Osteocyte (in vitro differentiated cells): ENCODE measurements at places on chromosomes 2 and 18. TPM values are rescaled to one million over a fixed set of nuclear protein-coding genes. Genes with fewer than 3 reads are reported as not detected.

DNA sequence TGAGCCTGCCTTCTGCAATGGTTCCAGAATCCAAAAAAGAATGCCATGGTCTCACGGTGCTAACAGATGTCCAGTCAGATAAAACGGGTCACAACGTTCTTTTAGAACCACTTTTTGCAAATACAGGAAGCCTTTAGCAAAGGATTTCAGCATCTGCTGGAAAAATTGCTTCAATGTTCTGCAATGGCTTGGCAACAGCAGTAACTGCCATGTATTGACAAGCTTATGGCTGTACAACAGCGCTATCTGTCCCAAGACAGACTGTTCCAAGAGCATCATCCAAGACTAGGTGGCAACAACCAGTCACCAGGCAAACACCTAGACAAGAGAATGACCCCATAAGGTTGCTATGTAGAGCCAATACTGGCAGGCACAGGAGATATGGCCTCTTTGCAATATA lies 37.6 kb upstream of the RIOK3 start:
- no peak overlapping the region for H3K27ac ChIP-seq
- H3K4me3 ChIP-seq = no peak overlapping the region
- no peak for DNase-seq
- H3K4me1 ChIP-seq = peaks cover 4% of the 10 kb centered on the region

- H3K36me3 ChIP-seq = no peaks in the 10 kb centered on the region
- no peak overlapping the region for H3K27ac ChIP-seq
- no peak overlapping the region for H3K4me3 ChIP-seq
- H3K27me3 ChIP-seq = peaks cover 25% of the 10 kb centered on the region
- peak; percentile 49 for DNase-seq
Observed at GRCh38 chr2:71891155-71891554, 256.5 kb downstream of the CYP26B1 start.

Gene KATNAL2
- 7.1 and 7.9 TPM in 2 replicates for total RNA-seq

Gene SNRPD1
- total RNA-seq = 36.2 and 37.7 TPM in 2 replicates

DNA sequence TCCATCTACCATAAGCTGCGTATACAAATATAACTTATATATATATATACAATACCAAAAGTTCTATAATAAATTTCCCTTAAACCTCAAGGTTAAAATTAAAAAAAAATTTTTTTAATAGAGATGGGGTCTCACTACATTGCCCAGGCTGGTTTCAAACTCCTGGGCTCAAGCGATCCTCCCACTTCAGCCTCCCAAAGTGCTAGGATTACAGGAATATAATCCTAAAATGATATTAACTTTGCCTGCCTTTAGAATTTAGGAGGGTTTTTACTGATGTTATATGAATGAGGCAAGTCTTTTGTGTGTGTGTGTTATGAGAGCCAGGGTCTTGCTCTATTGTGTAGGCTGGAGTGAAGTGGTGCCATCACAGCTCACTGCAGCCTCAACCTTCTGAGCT lies 49.2 kb downstream of the HNRNPLL start:
- no peak overlapping the region for H3K27ac ChIP-seq
- peaks cover 23% of the 10 kb centered on the region for H3K36me3 ChIP-seq
- no peaks in the 10 kb centered on the region for H3K4me1 ChIP-seq
- DNase-seq = no peak

GRCh38 chr2:211928201-211928600 lies 610.4 kb downstream of the ERBB4 start:
- no peak overlapping the region for H3K27ac ChIP-seq
- H3K36me3 ChIP-seq = no peaks in the 10 kb centered on the region
- H3K27me3 ChIP-seq = no peaks in the 10 kb centered on the region

Gene TEKT4
- not detected in 2 replicates for total RNA-seq

- peak overlapping the region; percentile 36 for H3K4me3 ChIP-seq
- H3K27me3 ChIP-seq = no peaks in the 10 kb centered on the region
- no peak for DNase-seq
- peaks cover 81% of the 10 kb centered on the region for H3K4me1 ChIP-seq
Observed at GRCh38 chr2:36433311-36434217, 78.0 kb downstream of the CRIM1 start.

Gene HNMT
- total RNA-seq = 3.2 and 4.6 TPM in 2 replicates

DNA sequence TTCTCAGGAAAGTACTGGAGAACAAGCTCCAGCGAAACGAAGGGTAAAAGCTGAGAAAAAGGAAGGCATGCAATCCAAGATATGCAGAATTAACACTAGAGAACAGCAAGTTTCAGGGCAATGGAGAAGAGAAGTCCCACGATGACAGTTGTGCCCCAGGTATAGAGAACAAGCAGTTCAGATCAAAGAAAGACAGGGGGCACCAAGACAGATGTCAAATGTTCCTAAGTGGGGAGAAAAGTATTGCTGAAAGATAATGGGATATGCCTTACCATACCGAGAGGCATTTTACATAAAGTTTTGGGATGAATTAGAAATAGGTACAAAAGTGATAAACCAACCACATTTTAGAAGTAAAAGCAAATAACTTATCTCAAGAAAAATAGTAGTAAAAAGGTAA lies 79.1 kb upstream of the UBE2E3 start:
- no peaks in the 10 kb centered on the region for H3K36me3 ChIP-seq
- H3K4me1 ChIP-seq = no peaks in the 10 kb centered on the region
- no peak overlapping the region for H3K27ac ChIP-seq
- no peak for DNase-seq
- no peaks in the 10 kb centered on the region for H3K27me3 ChIP-seq
